Anterior cingulate cortex (tissue), 58 donors: ENCODE measurements at places on chromosomes 3 and 15.

- DNase-seq: no peak
Measured at GRCh38 chr3:46922426-46922825, 44.9 kb downstream of the PTH1R start.

GRCh38 chr3:194976874-194977273 is 291.2 kb downstream of the FAM43A start:
- no peak for DNase-seq

DNA sequence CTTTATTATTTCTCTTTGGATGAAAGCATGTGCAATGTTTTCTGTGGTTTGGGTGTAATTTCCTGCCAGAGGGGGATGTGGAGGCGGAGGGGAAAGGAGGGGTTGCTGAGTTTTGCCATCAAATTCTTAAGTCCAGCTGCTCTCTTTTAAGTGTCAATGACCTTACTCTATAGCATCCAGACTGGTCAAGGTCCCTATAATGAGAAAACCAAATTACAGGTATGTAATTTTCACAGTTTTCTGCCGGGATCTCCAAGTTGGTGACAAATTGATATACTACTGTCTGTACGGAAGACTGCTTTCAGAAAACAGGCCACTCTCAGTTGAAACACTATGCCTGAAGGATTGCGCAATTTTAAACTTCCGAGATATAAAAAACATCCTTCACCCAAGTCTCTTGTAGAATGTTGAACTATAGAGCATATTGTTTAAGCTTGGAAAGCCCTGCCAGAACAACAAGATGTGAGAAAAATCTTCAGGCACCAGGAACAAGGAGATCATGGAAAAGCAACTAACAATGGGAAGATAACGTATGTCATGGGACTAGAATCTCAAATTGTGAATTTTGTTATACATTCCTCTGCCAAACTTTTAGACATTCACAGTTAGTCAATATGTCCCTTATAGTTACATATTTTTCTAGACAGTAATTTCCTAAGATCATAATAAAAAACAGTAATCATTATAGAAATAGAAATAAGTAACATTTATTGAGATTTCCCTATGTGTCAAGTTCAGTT is 300.7 kb upstream of the SATB1 start:
- DNase-seq: no peak

- no peak for DNase-seq
Measured at GRCh38 chr15:88179562-88179961, 77.0 kb downstream of the NTRK3 start.

- no peak for DNase-seq
Measured at GRCh38 chr3:151044706-151045105, 40.8 kb upstream of the MED12L start.

DNA sequence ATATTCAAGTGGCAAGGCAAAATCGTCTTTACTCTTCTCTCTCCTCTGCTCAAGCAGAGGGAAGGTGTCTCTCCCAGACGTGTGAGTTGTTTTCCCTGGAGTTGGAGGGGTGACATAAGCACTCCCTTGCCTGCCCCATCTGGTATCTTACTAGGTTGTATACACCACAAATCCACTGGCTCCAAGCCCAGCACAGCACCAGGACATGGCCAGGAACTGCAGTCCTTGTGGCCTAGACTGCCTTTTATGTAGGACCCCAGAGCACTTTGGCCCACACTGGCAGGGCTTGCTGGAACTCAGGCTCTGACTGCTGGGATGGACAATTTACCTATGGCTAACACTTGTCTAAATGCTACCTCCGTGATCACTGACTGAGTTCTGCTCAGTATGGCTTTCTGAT is 34.0 kb downstream of the DZIP3 start:
- no peak for DNase-seq

- no peak for DNase-seq
Measured at GRCh38 chr15:67383899-67384298, 129.3 kb downstream of the IQCH start.

DNA sequence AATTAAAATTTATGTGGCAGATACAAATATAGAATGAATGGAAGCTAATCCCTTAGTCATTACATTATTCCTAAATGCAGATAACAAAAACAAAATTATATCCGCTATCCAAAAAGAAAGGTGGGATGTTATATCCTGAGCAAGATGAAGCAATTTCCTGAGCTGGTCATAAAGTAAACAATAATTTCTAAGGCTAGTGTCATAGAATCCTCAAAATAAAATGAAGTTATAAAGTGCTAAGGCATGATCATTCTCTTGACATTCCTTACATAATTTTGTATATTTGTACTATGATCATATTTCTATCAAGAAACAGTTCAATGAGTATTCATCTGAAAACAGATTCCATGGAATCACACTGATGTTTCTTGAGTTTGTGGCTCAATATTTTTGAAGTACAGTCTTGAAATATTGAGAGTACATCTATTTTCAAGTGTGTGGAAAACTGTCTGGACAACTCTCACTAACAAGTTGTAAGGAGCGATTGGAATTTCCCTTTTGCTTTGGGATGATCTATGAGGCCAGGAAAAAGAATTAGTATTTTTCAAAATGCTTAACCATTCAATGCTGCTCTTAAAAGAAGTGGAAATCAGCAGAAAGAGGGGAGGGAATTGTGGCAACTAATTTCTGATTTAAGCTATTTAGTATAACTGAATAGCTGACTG is 92.4 kb downstream of the ABI3BP start:
- no peak for DNase-seq

GRCh38 chr3:24101676-24102168 is 156.6 kb downstream of the NR1D2 start:
- DNase-seq: no peak

DNA sequence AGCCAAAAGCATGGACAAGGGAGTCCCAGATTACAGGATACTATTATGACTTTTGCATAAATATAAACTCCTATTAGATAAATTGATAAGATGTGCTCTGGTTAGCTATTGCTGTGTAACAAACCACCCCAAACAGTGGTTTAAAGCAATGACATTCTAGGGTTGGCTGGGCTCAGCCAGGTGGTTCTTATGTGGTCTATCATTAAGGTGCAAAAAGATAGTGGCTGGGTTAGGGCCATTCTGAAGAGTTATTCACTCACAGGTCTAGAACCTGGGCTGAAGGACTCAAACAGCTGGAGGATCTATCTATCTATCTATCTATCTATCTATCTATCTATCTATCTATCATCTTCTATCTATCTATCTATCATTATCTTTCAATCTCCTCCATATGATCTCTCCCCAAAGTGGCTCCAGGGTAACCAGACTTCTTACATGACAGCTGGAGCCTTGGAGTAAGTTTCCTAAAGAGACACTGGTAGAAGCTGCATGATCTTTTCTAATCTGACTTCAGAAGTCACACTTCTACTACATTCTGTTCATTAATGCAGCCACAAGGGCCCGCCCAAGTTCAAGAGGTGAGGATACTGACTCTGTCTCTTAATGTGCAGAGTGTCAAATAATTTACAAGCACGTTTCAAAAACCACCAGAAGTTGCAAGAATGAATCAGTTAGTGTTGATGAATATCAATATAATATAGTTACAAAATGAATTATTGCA is 74.9 kb upstream of the XCR1 start:
- no peak for DNase-seq

DNA sequence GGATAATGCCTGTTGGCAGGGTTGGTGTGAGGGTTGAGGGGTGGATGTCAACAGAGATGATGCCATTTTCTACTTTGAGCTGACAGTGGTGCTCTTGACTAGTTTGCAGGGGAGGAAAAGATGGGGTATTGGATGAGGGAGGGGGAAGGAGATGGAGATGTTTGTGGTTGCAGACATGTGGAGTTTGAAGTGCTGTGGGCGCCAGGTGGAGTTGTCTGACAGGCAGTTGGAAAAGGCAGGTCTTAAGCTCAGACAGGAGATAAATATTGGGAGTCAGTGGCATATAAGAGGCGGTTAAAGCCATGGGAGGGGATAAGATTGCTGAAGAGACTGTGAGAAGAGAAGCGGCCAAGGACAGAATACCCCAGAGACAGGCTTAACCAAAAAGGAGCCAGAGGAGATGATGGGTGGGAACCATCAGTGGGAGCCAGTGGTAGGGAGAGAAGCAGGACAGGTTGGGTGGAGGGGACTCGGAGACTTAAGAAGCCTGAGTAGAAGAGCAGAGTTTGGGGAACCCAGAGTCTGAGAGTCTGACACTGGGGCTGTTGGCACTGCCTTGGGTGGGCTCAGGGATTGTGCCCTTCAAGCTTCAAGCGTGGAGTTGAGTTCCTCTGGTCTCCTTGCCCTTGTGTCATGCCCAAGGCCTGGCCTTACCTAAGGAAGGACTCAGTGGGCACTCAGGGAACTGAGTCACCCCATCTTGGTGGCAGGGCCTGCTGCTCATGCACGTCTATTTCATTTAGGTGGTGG is 13.9 kb downstream of the COPG1 start:
- DNase-seq: no peak

DNA sequence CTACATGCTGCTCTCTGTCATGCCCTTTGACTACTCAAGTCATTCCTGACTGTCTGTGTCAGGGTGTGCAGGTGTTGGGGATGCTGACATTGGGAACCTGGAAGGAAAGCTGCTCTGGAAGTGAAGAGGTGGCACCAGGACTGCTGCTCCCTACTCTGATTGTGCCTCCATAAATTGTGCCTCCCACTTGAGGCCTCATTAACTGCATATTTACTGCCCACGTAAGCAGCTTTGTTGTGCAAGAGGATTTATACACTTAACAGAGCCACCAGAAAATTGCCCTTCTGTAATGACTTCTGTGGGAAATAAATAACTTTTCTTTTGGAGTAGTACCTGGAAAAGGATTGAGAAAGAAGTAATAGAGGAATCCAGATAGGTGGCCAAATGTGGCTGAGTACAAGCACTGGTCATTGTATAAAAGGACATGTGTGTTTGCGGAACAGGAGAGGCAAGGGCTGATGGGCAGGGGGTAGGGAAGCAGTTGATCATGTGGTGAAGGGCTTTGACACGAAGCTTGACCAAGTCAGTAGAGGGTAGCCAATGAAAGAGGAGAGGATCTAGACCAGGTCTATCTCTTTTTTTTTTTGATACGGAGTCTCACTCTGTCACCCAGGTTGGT is 24.8 kb downstream of the IL20RB start:
- no peak for DNase-seq

DNA sequence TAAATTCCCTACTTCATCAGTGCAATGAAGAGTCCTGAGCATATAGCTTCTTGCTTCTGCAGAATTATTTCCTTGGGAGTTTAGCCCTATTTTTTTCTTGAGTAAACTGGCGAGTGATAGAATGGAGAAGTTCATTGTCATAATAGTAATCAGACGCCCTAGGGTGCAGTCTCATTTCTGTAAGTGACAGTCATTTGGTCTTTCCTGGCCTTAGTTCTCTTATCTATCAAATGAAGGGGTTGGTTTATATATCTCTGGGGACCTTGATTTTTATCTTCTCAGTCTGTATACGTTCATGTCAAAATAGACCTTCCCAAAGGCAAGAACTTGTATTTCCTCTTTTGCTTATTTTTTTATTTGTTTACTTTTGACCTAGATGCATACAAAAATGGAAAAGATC is 9.9 kb upstream of the ALPK3 start:
- no peak for DNase-seq

DNA sequence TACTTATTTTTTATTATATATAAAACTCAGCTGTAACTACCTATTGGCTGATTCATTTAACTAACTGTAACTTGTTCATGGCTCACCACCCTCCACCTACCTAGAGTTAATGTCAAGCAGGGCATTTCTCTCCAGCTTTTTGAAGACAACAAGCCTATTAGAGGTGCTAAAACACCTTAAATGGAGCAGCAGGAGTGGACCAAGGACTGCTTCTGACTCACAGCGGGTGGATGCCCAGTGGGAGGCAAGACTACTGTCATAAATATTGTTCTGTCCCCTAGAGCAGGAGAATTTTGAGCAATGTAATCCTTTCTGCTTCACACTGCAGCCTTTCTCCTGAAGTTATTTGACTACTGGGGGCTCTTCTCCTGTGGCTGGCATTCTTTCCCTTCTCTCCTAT is 146.9 kb downstream of the CLSTN2 start:
- DNase-seq: no peak

- no peak for DNase-seq
Measured at GRCh38 chr3:41502023-41502422, 302.7 kb downstream of the CTNNB1 start.

DNA sequence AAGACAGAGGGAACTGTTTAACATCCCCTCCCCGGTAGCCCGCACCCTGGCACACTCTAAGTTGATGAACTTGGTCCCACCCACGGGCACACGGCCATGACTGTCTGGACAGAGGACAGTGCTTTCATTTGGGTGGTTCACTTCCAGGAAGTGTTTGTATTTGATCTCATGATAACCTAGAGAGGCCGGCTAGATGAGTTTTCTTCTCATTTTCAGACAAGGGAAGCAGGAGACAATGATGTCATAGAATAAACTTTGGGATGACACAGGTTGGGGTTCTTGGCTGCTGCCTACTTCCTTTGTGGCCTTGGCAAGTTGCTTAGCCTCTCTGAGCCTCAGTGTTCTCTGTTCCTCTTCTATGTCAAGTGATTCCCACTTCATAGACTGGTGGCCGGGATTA is 16.1 kb upstream of the LYSMD4 start:
- no peak for DNase-seq
